Fibroblast of skin of right quadriceps (primary cell): ENCODE measurements at places on chromosomes 12 and 14.
A peak's percentile ranks its signal among the peaks of the same experiment; 100 is the strongest.

GRCh38 chr14:71728386-71728785 is 203.8 kb upstream of the RGS6 start:
- DNase-seq, result peak; percentile 31

- DNase-seq, result peak; percentile 34
These were observed 88.8 kb downstream of the TMX1 start for GRCh38 chr14:51328772-51329353.

GRCh38 chr12:93904124-93904523 is 226.9 kb downstream of the CRADD start:
- no peak for DNase-seq

GRCh38 chr14:98456231-98456630 is 815.8 kb downstream of the BCL11B start:
- DNase-seq, result no peak

DNA sequence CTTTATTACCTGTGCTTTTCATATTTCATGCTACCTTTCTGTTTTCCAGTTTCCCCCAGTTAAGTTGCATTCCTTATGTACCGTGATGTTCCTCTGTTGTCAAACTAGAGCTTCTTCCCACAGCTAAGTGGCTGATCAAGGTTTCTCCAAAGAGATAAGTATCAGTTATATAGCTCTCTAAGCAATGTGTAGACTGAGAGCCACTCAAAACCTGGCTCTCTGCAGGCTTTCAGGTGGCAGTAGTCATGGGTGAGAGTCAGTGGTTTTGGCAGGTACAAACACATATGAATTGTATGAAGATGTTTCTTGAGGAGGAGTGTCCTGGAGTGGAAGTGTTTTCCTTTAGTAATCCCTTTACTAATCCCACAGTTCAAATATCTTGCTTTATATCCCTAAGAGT is 28.4 kb downstream of the TXNRD1 start:
- DNase-seq, result no peak

GRCh38 chr12:118290130-118290529 is 82.6 kb downstream of the TAOK3 start:
- peak; percentile 17 for DNase-seq

- DNase-seq, result peak; percentile 83
These were observed 585 bp upstream of the DYRK2 start for GRCh38 chr12:67647799-67648520.
